Stimulated activated CD4-positive, alpha-beta T cell treated with anti-CD3 and anti-CD28 coated beads, Interleukin-15, amount 100 ng/mL, for 1 hour (primary cell): ENCODE measurements at places on chromosomes 11 and 22.

- no peak for DNase-seq
Measured at GRCh38 chr22:25098445-25099081, 101.1 kb upstream of the CRYBB3 start.

DNA sequence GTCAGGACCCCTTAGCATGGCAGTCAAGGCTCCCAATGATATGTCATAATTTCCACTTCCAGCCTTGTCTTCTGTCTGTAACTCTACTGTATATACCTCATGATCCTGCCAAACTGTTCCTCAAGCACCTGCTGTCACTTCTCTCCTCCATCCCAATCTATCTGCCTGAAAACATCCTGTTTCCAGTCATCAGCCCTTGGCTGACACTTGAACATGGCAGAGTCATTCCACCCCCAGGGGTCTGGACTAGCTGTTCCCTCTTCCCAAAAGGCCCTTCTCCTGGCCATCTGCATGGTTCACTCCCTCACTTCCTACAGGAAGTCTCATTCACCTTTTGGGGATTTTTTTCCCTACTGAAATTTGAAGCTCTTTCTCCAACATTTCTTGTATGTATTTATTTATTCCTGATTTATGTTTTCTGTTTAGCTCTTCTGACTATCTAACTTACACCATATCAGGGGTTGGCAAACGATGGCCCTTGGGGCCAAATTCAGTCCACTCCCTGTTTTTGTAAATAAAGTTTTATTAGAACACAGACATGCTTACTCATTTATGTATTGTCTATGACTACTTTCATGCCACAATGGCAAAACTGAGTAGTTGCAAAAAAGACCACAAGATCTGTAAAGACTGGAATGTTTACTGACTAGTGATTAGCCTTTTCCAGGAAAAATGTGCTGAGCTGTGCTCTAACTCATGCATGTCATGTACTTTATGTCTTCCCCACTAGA lies 278.4 kb downstream of the KIRREL3 start:
- no peak for DNase-seq

DNA sequence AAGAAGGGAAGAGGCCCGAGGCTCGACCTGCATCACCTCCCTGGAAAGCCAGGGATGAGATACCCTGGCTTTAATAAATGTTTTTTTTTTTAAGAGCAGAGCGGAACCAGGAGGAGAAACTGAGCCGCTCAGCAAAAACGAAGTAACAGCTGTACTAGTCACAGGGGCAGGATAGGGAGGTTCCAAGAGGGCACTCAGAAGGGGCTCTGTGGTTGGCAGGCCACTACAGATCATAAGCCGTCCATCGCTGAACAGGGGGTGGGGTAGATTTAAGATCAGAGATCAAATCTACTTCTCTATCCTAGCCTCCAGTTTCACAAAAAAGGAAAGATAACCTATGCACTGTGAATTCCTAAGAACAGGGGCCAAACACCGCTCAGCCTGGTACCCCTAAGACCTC lies 625 bp downstream of the EIF3D start:
- DNase-seq, result no peak

DNA sequence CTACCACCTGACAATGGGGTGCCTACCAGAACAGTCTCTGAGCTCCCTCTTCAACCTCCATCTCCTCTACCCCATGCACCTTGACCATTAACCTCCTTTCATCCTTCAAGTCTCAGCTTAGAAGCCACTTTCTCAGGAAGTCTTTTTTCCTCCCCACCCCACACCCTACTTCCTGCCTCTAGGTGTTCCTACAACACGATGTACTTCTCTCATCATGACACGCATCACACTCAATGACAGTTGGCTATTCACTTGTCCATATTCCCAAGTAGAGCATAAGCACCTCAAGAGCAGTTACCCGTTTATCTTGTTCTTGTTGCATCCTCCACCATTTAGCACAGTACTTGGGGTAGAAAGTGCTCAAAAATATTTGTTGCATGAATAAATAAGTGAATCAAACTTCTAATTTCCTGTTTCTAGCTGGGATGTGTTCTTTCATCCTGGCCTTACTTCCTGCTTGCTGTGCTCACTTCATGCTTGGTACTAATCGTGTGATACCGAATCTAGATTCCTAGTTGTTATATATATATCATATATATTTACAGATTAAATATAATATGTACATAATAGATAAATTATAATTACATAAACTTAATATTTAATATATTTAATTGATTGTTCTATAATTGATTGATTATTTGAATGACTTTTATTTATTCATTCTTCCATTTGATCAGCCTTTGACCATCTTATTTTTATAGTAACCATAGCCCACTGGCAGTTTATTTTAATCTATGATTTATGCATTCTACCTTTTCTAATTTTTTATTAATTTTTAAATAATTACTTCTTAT lies 177.5 kb upstream of the TMEM45B start:
- DNase-seq, result no peak

GRCh38 chr11:118186346-118187107 lies 10.1 kb upstream of the SCN2B start:
- no peak for DNase-seq

DNA sequence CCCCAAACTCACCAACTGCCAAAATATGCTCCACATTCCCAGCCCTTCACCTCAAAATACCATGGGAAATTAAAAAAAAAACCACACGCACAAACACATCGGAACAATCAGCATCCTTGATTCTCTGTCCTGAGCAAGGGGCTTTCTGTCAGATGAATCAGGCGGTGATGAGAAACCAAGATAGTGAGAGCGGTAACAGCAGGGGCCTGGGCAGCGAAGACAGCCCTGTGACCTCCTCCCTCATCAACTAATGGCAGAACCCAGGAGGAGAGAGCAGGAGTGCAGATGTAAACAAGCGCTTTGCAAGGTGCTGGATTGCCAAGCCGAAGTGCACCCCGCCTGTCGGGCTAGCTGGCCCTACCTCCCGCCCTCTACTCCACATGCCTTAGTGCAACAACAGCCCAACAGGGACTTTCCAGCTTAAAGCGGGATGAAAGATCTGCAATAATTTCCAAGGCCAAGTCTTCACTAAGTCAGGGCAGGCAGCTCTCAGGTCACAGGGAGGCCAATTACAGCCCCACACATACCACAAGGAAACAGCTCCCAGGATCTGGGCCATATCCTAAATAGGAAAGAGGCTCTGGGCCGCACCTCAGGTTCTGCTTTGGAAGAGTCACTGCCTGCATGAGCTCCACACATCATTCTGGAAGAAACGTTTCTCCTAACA lies 72.2 kb upstream of the BID start:
- no peak for DNase-seq

- DNase-seq, result no peak
Measured at GRCh38 chr11:100356035-100356434, 331.1 kb upstream of the ARHGAP42 start.
